IMR-90 (cell line): ENCODE measurements at places on chromosomes 5 and 9. TPM values are rescaled to one million over a fixed set of nuclear protein-coding genes. Genes with fewer than 3 reads are reported as not detected.

GRCh38 chr5:103804711-103805110 is 242.1 kb upstream of the NUDT12 start:
- DNase-seq, result peak; percentile 4

DNA sequence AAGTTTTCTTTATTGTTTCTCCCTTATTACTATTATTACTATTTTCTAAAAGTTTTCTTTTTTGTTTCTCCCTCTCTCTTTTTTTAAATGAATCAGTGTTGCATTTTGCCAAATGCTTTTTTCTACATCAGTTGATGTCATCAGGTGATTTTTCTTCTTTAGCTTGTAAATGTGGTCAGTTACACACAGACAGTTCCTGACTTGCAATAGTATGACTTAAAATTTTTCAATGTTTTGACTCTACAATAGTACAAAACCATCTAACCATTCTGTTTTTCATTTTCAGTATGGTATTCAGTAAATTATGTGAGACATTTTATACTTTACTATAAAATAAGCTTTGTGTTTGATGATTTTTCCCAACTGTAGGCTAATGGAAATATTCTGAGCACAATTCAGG is 443.0 kb downstream of the GADD45G start:
- DNase-seq, result no peak

DNAJC18 gene
- 9.2 and 11.1 TPM in 2 replicates for total RNA-seq

DNAJA1 gene
- 59.5 and 109 TPM in 2 replicates for total RNA-seq

DNA sequence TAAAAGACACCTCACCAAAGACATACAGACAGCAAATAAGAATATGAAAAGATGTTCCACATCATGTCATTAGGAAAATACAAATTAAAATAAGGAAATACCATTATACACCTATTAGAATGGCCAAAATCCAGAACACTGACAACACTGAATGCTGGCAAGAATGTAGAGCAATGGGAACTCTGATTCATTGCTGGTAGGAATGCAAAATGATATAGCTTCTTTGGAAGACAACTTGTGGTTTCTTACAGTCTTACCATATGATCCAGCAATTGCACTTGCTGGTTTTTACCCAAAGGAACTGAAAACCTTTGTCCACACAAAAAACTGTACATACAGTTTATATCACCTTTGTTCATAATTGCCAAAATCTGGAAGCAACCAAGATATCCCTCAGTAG is 6.5 kb downstream of the TMEM161B start:
- DNase-seq, result peak; percentile 54

GRCh38 chr9:84828046-84828445 is 158.5 kb downstream of the NTRK2 start:
- no peak for DNase-seq

GRCh38 chr5:159163027-159163700 is 46.2 kb downstream of the RNF145 start:
- DNase-seq, result peak; percentile 94

- DNase-seq, result no peak
These were observed 20.4 kb upstream of the NTNG2 start for GRCh38 chr9:132141344-132141947.

DNA sequence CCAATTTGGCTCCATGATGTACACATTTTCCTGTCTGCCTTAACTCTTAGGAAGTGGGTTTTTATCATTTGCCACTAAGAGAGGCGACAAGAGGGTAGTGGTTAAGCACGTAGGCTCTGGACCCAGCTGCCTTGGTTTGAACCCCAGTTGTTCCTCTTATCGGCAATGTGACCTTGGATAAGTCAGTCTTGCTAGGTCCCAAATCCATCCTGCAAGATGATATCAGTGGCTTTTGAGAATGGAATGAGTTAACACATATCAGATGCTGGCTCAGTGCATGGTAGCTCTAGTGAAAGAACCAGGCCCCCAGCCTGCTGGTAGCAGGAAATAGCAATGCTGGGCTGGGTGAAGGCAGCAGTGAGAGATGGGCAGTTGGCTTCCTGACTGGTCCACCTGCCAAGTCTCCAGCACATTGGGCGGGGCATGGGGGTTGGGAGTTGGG is 72.5 kb downstream of the STK10 start:
- no peak for DNase-seq

SLC46A2 gene
- total RNA-seq, result not detected in 2 replicates
